Activated effector memory CD4-positive, alpha-beta T cell treated with Interleukin-2 at 50 U/mL for 16 hours (primary cell): ENCODE measurements at places on chromosomes 3 and 15.

DNA sequence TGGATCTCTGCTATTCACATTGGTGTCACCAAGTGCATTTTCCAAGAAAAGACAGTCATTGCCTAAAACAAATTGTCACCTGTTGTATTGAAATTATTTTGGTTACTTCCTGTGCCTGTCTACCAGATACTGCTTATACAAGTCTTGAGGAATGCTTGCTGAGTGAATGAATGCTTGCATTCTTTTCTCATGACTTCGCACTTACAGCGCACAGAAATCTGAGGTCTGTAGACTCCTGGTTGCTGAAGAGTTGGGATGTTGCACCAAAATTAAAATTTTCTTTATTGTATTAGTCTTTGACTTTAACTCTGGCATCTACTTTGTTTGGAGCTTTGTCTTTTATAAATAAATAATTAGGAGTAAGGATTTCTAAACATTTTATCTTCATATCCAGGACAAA is 28.4 kb downstream of the SH3GL3 start:
- DNase-seq = no peak

DNA sequence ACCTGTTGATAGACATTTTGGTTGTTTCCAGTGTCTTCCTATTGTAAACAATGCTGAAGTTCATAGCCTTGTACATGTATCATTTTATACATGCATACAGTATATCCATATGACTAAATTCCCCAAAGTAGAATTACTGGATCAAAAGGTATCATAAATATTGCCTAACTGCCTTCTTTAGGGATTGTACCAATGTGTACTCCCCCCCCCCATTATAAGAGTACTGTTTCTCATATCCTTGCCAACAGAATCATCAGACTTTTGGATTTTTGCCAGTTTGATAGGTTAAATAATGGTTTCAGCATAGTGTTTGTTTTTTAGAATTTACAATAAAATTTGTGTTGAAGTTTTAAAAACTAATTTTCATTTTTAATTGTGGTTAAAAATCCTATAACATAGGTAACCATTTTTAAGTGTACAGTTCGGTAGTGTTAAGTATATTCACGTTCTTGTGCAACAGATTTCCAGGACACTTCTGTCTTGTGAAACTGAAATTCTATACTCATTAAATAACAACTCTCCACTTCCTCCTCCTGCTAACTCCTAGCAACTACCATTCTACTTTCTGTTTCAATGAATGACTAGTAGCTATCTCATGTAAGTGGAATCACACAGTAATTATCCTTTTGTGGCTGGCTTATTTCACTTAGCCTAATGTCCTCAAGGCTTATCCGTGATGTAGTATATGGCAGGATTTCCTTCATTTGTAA is 30.8 kb upstream of the MAP3K13 start:
- no peak for DNase-seq

DNA sequence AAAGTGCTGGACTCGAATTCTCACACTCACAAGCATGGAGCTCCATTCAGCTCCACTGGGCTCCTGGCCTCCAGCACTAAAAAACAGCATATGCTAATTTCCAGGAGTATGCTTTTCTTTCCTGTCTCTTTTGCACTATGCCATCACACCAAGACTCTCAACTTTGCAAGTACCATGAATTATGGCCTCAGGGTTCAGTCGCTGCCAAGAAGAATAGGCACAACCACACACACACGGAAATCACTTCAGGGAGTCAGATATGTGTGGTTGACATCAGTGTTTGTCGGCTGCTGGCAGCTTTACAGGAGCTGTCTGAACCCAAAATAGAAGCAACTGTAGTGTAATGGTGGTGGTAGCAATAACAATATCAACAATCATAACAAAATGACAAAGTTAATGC is 305.0 kb upstream of the SLCO3A1 start:
- no peak for DNase-seq

- no peak for DNase-seq
Observed at GRCh38 chr3:53815067-53815466, 31.2 kb downstream of the CHDH start.

DNA sequence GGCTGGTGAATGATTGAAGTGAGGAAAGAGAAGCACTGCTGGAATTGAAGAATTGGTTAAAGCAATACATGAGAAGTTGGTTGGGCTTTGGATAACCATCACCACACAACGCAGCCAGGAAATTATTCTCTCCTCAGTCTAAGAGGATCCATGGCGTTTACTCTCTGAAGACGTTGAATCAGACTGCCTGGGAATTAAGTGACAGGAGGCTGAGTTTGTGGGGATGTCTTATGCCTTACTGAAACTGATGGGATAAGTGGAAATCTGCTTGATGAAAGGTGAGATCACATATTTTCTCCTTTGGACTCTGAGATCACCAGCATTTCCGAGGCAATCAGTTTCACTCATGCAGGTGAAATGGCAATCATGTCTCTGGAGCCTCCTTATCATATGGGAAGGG is 456.1 kb upstream of the GBE1 start:
- no peak for DNase-seq

GRCh38 chr3:184765730-184766074 is 46.3 kb upstream of the VPS8 start:
- no peak for DNase-seq

- no peak for DNase-seq
Observed at GRCh38 chr15:64146520-64146884, 5.0 kb upstream of the SNX22 start.

- DNase-seq = no peak
Observed at GRCh38 chr3:159721324-159721723, 267.3 kb upstream of the IL12A start.

GRCh38 chr15:99310745-99311144 is 59.5 kb downstream of the LRRC28 start:
- DNase-seq = no peak

- no peak for DNase-seq
Observed at GRCh38 chr3:140719841-140720614, 42.2 kb downstream of the TRIM42 start.

DNA sequence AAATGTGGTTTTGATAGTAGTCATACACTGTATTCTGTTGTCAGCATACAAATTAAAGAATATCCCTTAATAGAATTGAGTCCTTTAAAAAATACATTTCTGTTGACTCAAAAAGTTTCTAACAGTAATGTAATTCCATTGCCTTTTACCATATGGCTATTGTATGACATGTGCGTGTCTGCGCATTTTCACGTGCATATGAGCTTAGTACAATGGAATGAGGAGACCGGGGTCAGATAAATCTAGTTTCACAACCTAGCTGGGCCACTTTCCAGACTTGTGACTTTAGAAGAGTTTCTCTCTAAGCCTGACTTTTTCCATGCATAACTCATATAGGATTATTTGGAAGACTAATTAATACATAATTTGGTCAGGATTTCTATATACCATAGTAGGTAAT is 38.7 kb downstream of the ZBTB38 start:
- no peak for DNase-seq

DNA sequence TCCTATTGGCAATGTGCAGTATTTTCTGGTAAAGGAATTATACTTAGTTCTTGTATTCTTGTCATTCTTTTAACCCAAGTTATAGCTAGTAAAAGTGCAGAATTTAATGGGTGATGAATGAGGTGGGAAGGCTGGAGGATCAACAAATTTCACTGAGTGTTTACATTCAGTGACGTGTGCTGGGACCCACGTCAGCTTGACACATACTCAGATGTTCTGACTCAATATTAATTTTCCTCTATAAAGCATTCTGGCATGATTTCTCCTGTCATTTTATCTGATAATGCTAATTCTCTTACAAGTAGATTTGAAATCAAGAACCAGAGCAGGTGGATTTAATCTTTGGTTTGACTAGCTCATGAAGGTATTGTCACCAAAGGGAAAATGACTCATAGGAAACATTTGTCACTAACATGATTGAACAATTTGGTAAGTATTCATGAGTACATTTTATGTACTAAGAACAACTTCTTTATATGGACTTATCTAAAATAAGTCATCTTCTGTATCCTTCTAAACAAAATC is 71.0 kb upstream of the SYNPR start:
- DNase-seq = no peak

- DNase-seq = no peak
Observed at GRCh38 chr3:42014921-42015533, 53.1 kb upstream of the ULK4 start.

DNA sequence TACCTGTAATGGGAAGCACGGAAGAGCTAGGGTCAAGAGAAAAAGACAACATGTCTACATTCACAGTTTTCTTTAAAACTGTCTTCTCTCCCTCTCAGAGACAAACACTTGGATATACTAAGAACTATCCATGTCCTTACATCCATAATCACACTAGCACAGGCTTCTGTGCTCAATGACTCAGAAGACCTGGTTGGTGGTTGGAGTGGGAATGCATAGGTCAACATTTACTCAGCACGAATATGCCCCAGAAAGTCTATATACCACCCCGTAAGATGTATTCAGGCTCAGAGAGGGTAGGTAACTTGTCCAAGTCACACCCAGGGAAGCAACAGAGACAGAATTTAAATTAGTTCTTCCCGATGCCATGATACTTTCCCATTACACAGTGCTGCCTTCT is 891.1 kb downstream of the TUSC7 start:
- no peak for DNase-seq

- no peak for DNase-seq
Observed at GRCh38 chr3:186818956-186819355, 12.7 kb upstream of the RFC4 start.

DNA sequence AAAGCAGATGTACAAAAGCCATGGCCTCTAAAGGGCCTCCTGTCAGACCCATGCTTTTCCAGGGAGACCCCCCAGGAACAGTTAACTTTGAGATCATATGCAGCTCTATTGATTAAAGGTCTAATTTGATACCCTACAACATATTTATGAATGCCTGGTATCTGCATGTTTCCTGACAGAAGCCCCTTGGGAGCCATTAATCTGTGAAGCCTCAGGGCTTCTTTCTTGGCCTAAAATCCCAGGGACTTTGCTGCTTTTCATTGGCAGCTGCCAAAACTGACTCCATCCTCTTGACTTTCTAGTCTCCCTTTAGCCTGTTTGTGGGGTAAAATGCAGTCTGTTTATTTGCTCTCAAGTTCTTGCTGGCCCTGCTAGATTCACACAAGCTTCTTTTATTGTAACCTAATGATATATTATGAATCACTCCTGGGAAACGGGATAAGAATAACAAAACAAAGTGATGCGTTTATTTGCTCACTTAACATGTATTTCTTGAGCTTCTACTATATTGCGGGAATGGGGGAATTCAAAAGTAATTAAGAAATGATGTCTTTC is 257.0 kb downstream of the LSAMP start:
- DNase-seq = no peak

- no peak for DNase-seq
Observed at GRCh38 chr3:152638214-152638613, 196.7 kb upstream of the P2RY1 start.

DNA sequence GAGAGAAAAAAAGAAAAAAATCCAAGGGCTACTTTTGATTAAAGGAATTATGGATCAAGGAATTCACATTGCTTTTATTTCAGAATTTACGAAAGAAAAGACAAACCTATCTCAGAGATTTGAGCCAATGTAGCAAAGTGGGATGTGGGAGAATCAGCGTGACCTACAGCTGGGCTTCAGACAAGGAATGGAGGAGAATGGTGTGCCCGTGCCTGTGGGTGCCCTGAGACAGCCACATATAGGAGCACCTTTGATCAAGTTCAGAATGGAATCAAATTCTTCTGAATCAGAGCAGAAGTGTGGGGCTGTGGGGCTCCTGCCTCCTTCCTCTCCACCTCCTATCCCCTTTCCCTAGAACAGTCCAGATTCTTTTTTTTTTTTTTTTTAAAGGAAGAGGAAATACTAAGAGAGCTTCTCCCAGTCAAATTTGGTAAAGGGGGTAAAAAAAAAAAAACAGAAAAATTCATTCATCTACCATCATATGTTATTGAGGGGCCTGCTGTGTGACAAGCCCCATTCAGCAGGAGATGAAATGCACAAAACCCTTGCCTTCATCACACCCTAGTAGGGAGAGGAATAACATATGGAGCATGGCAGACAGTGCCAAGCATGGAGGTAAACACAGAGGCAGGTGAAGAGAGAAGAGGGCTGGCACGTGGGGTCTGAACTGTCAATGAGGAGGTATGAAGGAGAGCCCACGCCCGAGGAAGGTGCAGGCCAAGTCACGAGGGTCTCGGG is 25.0 kb upstream of the MUSTN1 start:
- DNase-seq = no peak

DNA sequence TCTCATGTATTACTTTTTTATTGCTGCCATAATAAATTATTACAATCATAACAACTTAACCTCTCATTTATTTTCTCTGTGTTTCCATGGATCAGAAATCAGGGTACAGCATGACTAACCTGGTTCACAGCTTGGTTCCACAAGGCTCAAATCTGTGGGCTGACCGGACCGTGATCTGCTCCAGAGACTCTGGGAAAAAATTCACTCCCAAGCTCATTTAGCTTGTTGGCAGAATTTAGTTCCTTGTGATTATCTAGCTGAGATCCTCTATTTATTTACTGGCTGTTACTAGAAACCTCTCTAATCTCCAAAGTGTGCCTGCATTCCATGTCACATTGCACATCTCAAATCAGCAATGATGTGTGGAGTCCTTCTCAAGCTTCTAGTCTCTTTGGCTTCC is 386.6 kb downstream of the DIPK2A start:
- DNase-seq = no peak

GRCh38 chr3:119586733-119587172 is 7.5 kb downstream of the ADPRH start:
- no peak for DNase-seq

DNA sequence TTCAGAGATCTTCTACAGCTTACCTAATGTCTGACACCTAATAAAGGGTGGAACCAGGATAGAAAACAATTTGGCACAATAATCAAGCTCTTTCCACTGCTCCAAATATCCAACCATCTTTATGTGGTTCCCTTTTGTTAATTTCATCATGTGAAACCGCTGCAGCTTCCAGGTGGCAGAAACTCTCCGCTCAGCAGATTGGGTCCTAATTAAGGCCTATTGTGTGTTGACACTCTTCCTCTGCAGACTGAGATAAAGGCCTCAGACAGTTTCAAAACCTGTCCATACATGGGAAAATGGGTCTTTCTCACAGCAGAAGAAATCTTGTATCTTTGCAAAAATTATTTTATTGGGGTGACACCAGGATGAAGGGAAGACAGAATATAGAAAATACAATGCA is 1002.4 kb upstream of the SEMA6D start:
- no peak for DNase-seq

GRCh38 chr3:108241146-108241545 is 18.9 kb upstream of the IFT57 start:
- DNase-seq = no peak

- DNase-seq = no peak
Observed at GRCh38 chr3:188360364-188360881, 206.5 kb downstream of the LPP start.

GRCh38 chr15:37921527-37922385 is 12.7 kb upstream of the TMCO5A start:
- DNase-seq = no peak

DNA sequence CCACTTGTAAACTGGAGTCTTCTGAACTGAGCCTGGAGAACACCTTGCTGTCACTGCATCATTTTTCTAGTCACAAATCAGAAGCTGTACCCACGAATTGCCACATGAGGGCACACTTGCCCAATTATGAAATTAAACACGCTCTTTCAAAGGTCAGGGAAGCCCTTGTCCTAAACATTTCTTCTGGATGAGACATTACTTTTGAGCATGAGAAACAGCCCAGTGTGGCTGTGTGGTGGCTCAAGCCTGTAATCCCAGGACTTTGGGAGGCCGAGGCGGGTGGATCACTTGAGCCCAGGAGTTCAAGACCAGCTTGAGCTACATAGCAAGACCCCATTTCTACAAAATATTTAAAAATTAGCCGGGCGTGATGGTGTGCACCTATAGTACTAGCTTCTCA is 27.5 kb upstream of the CFAP161 start:
- no peak for DNase-seq
